ENCODE measurements at places on chromosomes 6 and 20.

DNA sequence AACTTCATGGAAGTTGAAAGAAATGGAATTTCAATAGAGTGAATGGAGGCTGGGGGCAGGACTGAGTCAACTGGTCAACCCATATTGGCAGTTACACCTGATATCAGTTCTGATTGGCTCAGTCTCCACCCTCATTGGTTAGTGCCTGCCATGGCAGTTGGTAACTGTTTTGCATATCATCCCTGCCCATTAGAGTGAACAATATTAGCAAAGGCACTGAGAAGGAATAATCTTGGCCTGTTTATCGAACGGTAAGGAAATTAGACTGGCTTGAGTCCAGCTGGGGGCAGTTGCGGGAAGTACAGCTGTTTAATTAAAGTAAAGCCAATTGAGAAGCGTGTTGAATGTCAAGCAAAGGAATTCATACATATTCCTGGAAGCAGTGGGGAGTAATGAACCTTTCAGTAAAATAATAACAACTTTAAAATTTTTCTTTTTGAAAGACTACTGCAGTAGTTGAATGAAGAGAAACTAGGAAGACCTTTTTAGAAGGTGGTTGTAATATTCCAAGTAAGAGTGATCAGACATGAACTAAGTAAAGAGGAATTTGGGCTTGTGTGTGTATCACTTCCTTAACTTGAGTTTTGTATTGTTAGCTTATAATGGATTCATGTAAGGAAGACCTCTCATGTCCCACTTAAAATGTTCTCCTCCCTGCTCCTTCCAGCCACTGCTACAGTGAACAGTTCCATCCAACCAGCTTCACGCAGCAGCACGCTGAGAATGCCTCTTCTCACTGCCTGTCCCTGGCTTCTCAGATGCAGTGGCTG, 17.2 kb upstream of the FAM50B start:
- no peak for DNase-seq

GRCh38 chr6:127456465-127456864, 2.7 kb downstream of the KIAA0408 start:
- DNase-seq, result no peak

DNA sequence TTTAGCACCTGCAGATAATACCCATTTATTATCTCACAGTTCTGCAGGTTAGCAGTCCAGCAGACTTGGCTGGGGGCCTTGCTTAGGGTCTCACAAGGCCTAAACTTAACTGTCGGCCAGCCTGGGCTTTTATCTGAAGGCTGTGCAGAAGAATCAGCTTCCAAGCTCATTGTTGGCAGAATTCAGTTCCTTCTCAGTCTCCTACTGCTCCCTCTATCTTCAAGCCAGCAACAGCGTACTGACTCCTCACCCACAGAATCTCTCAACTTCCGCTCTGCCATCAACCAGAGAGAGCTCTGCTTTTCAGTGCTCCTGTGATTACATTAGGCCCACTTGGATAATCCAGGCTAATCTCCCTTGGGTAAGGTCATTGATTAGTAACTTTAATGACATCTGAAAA, 30.2 kb upstream of the NHSL1 start:
- no peak for DNase-seq

GRCh38 chr20:59568509-59569024, 35.8 kb upstream of the PHACTR3 start:
- DNase-seq, result peak; percentile 1

DNA sequence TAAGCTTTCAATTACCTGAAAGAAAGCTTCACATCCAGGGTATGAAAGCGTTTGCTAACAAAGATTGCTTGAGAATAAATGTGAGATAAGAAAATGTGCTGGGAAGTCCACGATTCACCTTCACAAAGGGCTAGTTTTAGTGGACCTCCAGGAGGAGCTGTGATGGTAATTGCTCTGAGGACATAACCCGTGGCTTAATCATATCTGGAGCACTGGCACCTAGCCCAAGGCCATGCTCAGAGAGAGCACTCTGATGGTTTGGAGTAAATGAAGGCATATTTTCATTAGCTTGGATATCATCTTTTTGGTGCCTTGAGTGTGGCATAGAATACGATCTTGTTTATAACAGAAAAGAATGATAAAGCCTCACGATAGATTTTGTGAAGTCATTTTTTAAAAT, 46.9 kb upstream of the BACH2 start:
- no peak for DNase-seq

DNA sequence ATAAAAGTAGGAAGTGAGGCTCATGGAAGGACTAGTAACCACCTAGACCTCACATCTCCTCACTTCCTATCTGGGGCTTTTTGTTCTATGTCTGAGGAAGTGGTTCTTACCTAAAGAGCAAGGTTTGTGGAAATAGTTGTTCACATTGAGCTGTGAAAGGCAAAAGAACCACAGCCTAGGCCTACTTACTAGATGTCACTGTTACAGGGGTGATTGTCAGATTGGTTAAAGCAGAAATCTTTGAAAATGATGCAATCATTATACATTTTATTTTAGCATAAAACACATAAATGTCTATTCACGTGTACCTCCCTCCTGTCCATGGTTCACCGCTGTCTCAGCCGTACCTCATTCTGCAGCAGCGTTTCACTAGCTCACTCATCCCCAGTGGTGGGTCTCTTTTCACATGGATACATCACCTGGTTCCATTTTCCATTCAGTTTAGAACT, 268.8 kb downstream of the TMEM242 start:
- DNase-seq, result peak; percentile 50

GRCh38 chr6:26525838-26526237, 12.3 kb upstream of the HMGN4 start:
- DNase-seq, result no peak

GRCh38 chr6:148447521-148448230, 105.0 kb downstream of the SASH1 start:
- no peak for DNase-seq

DNA sequence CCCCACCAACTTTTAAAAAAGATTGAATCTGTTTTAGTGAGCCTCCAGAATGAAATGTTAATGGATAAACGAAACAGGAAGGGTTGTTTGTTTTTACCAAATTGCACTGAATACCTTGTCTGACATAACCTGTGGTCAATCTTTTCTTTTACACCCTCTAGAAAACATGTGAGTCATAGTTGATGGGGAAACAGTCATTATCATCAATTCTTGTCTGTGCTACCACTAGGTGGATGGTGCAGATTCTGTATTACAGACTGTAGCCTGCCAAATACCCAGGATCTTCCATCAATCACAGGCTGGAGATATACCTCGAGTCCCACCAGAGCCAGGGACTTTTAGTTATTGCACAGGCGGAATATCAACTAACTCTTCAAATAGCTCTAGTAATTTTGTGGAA, 29.5 kb upstream of the PKIB start:
- peak; percentile 13 for DNase-seq

DNA sequence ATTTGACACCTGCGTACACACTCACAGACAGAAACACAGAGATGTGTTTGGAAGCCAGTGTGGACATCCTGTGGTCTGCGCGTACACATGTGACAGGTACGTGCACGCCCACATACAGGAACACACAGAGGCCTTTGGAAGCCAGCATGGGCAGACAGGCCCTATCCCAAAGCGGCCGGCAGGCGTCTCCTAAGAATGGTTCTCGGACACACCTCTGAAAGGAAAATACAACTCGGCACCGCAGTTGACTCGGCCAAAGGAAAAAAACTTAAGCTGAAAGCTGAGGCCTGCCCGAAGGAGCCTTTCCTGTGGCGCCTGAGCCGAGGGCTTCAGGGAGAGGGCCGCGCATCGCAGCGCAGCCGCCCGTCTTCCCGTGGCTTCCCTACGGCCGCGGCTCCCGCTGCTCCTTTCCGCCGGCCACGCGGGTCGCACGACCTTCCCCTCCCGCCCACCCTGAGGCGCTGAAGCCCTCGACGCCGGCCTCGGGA, 1.4 kb upstream of the CEP43 start:
- DNase-seq, result peak; percentile 80

DNA sequence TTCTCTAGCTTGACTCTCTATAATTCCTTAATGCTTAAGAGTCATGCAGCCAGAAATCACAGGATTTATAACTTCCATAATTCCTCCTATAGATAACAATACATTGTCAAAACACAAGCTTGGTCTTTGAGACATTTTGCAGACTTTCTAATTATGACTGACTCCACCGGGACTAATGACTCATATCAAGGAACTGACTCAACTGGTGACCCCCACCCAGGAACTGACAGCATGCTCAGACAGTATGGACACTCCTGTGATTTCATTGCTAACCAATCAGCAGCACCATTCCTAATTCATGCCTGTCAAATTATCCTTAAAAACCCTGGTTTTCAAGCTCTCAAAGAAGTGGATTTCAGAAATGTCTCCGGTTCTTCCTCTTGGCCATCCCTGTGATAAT, 670.5 kb upstream of the IMPG1 start:
- no peak for DNase-seq

GRCh38 chr6:3410385-3411360, 46.2 kb downstream of the SLC22A23 start:
- peak; percentile 85 for DNase-seq

GRCh38 chr6:43454290-43454695, 1.1 kb downstream of the DLK2 start:
- no peak for DNase-seq

GRCh38 chr6:42796171-42796570, 14.3 kb downstream of the BICRAL start:
- DNase-seq, result no peak

- no peak for DNase-seq
These were observed 116.6 kb downstream of the QRSL1 start for GRCh38 chr6:106745824-106746582.

DNA sequence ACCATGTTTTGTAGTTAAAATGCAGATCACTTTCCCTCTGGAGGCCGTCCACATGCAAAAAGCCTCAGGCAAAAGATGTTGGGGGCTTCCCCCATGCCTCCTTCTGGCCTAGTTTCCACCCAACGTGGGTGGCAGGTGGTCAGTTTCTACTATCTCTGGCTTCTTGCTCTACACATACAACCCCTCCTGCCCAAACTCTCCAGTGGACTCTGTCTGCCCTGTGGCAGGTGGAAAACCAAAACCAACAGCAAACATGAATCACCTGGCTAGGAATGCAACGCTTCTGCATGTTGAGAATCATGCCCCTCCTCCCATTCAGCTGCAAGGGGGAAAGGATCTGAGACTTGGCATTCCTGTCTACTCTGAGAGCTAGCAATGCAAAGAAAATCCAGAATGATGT, 94.8 kb downstream of the MBOAT1 start:
- DNase-seq, result no peak

- peak; percentile 70 for DNase-seq
These were observed 11.2 kb upstream of the PSMG4 start for GRCh38 chr6:3247255-3248146.

- peak; percentile 34 for DNase-seq
These were observed 130.3 kb downstream of the FIG4 start for GRCh38 chr6:109821428-109821827.

DNA sequence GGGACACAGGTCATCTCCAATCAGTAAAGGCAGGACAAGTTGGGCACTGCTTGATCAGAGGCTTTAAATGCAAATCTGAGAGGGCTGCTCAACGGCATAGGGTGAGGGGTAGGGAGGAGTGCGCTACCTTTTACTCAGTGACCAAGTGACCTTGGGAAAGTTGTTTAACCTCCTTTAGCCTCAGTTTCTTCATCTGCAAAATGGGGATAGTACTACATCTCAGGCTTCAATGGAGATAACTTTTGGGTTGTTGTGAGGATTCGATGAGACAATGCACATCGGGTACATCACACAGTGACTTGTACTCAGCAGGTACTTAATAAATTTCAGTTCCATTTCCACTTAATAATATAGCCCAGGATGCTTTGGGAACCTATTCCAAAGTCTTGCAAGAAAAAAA, 22.6 kb downstream of the MDGA1 start:
- no peak for DNase-seq

- no peak for DNase-seq
These were observed 74.2 kb downstream of the SLC22A23 start for GRCh38 chr6:3382326-3383279.

GRCh38 chr6:157184202-157185015, 138.9 kb downstream of the TMEM242 start:
- DNase-seq, result peak; percentile 42

- DNase-seq, result no peak
These were observed 195.9 kb downstream of the SASH1 start for GRCh38 chr6:148538261-148539190.

GRCh38 chr6:13096084-13096483, 232.3 kb downstream of the TBC1D7 start:
- DNase-seq, result no peak

- DNase-seq, result no peak
These were observed 291.4 kb downstream of the CENPW start for GRCh38 chr6:126631363-126631762.

DNA sequence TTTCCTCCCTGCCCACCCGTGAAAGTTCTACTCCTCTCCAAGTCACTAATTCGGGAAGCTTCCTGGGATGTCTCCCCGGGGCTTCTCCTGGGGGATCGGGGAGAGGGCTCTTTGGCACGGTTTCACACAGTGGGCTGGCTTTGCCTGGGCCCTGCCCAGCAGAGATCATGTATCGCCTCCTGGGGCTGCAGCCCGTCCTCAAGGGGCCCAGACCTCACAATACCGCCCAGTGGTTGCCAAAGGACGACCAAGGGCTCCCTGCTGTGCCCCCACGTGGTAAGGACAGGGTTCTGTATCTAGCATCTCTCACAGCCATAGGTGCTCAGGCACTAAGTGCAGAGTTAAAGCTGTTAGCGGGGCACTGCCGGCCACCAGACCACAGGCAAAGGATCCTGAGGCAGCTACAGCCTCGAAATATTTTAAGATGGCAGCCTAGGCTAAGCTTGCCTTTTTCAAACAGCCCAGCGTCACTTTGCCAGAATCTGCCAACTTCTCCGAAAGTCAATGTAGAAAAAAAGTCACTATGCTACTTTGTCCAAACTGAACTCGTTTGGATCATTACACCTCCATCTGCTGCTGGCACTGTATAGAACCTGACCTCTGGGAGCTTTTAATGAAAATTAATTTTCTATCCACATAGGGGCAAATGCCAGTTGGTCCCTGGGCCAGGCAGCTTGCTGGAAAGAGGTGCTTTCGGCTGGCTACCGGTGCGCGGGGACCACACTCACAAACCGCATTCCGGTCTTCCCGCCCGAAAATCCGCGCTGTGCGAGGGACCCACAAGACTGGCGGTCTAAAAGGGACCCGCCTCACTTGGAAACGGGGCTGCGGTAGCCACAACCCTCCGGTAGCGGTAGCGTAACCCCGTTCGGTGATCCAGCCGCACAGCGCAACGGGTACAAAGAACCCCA, 1.3 kb upstream of the NNAT start:
- peak; percentile 80 for DNase-seq

DNA sequence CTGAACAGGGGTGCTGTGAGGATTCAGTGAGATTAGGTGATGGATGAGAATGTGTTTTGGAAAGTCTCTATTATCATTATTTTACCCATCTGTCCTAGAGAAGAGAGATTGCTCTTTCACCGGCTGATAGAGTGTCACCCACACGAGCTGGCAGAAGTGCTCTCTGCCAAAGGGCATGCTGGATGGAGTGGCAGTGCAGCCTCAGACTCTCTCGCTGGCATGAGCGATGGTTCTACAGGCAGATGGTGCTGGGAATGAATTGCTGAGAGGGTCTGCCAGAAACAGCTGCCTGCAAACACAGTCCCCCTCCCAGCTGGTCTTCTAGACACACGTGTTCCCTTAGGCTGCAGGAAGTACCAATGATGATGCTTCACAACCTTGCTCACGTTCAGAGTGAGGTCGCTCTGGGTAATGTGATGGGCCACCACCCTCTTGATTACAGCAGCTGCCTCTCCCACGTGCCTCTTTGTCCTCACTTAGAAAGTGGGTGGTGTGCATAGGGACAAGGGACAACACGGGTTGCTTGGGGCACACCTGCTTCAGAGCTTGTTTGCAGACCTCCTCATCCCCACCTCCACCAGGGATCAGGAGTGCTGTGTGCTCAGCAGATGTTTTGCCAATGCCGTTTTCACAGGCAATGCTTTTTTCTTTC, 84.7 kb downstream of the FOXA2 start:
- no peak for DNase-seq

GRCh38 chr6:51105357-51105756, 286.7 kb downstream of the TFAP2B start:
- no peak for DNase-seq
